ENCODE measurements at places on chromosomes 1 and 21. TPM values are rescaled to one million over a fixed set of nuclear protein-coding genes. Genes with fewer than 3 reads are reported as not detected.
A peak's percentile ranks its signal among the peaks of the same experiment; 100 is the strongest.

DNA sequence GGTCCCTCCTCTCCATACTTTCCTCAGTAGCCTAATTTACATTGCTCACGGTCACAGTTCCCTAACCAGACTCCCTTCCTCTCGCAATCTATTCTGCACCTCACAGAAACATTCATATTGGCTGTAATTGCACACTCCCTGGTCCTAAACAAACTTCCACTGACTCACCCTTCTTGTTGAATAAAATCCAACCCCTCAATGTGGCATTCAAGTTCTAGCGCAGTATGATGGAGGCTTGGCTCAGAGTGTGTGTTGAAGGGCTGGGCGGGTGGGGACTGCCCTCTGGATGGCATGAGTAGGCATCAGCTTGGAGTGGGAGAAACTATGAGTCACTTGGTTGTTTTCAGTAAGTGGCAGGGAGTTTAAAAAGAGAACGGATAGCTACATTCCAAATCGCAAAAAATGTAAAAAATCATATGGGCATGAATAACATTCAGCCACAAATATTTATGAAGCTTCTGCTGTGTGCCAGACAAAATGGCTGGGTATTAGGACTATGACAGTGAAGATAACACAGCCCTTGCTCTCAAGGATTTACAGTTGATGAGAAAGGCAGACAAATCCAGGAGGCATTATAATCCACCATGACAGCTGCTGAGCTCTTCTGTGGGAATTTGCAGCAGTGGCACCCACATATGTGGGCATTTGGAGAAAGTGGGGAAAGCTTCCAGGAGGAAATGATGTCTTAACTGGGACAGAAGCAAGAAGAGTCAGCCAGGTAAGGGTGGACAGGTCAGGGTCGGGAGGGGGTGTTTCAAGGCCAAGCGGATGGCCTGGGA lies 42.2 kb upstream of the LYST start:
- H3K4me1 ChIP-seq: peaks cover under 1% of the 10 kb centered on the region
- no peak for DNase-seq
- H3K27me3 ChIP-seq: peaks cover 6% of the 10 kb centered on the region
- peak overlapping the region; percentile 70 for H3K27ac ChIP-seq
- peaks cover 3% of the 10 kb centered on the region for H3K36me3 ChIP-seq
- no peak overlapping the region for H3K4me3 ChIP-seq

DNA sequence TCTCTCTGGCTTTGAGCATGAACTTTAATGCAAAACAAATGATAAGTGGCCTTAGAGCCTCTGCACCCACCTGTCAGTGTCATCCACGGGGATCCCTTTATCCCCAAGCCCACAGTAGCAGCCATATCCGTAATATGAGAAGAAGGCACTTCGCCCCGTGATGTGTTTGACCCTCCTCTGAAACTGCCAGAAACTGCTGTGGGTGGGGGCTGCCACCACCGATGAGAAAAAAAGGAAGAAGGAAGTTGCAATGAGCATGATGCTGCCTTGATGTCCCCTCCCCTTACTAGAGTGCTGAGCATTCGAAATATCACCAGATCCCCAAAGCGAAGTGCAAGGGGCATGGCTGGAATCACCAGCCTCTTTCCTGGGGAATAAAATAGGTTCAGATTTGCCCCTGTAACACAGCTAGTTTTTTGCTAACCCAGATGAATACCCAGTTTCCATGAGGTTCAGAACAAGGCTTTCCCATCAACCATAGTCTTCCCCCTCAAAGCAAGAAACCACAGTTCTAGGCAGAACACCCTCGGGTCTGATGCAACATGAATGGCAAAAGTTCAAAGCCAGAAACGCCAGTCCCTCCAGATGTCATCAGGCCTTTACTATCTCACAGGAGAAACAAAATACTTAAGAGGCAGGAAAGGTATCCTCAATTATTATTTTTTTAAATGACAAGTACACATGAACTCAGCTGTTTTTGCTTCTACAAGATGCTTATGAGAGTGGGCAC lies 10.8 kb upstream of the UBXN10 start:
- H3K27ac ChIP-seq: no peak overlapping the region
- peaks cover 13% of the 10 kb centered on the region for H3K4me1 ChIP-seq
- no peaks in the 10 kb centered on the region for H3K27me3 ChIP-seq
- H3K36me3 ChIP-seq: no peaks in the 10 kb centered on the region

DNA sequence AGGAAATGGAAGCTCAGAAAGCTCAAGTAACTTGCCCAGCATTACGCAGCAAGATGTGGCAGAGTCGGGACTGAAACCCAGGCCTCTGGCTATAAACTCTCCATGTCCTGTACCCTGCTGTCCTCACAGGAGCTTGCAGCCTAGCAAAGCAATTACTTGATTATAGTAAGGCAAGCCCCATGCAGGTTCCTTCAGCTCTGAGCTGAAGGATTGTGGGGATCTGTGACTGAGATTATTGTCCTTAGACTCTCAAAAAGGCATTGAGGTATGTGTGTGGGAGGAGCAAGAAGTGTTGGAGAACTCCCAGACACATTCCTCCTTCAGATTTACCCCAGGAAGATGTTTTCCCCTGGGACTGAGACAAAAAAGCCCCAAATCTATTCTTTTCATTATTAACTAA lies 124.0 kb upstream of the SPATA6 start:
- DNase-seq: no peak
- H3K4me3 ChIP-seq: no peak overlapping the region
- no peaks in the 10 kb centered on the region for H3K4me1 ChIP-seq
- H3K36me3 ChIP-seq: no peaks in the 10 kb centered on the region
- peaks cover 16% of the 10 kb centered on the region for H3K27me3 ChIP-seq

- no peak overlapping the region for H3K27ac ChIP-seq
- H3K4me1 ChIP-seq: peaks cover 13% of the 10 kb centered on the region
- H3K4me3 ChIP-seq: no peak overlapping the region
Measured at GRCh38 chr1:223340637-223341036, 23.3 kb downstream of the SUSD4 start.

The SYT14 gene
- not detected for total RNA-seq

All from T-helper 17 cell (primary cell).